ENCODE measurements at places on chromosomes 3 and 15.
A peak's percentile ranks its signal among the peaks of the same experiment; 100 is the strongest.

DNA sequence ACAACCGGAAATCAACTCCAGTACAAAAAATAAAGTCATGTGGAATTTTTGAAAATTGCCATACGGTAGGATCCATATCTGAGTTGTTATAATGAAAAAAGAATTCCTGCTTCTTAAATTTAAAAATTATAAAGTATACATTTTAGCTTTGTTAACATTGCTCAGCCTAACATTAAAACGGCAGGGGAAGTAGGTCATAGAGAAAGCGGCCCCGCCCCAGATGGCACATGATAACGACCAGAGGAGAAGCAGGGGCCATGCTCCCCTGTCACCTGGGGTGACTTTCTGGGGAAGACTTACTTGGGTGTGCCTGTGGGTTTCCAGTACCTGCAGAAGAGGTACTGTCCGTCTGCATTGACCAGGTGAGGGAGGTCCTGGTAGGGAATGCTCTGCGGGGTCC is 921 bp downstream of the MGLL start:
- no peak for DNase-seq

DNA sequence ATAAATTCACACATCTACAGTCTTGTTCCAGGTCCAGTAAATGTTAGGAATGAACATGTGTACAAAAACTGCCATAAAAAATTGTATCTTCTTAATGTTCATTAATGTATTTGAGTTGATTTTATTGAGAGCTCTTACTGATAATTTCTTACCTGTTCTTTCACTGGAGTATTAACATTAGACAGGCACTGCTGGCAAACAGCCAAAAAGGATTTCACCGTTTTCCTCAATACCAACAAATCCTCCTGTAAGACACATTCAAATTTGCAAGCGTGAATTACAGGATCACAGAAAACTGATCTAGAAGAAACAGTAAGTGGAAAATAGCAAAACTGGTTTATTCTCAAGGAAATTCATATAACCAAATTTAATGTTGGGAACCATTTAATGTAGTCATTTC is 127.4 kb downstream of the PCCB start:
- no peak for DNase-seq

- no peak for DNase-seq
Measured at GRCh38 chr15:59170295-59171066, 36.2 kb upstream of the LDHAL6B start.

DNA sequence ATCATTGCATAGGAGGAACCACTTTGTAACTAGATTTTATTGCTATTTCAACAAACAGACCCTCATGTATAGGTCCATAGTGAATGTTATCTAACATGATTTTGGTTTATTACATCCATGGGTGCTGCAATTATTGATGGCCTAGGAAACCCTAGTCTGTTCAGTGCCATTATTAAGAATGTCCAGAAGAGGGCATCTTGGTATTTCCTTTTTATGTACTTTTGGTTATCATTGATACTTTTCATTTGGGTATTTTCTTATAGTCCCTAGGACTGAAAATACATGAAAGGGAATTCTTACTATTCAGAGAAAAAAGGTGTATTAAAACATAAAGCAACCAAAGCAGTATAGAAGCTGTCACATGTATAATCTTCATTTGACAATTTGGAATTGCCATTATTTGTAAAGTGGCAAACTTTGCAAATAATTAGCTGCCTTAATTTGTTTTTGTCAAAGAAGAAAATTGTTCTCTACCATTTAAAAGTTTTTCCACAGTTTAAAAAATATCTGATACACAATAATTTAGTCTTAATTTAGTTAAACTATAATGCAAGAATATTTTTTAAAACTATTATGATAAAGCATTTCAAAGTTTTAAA is 48.7 kb downstream of the CNOT10 start:
- DNase-seq: no peak

- no peak for DNase-seq
Measured at GRCh38 chr3:49759226-49759625, 27.1 kb downstream of the IP6K1 start.

- no peak for DNase-seq
Measured at GRCh38 chr3:189288348-189289235, 116.8 kb downstream of the TPRG1 start.

DNA sequence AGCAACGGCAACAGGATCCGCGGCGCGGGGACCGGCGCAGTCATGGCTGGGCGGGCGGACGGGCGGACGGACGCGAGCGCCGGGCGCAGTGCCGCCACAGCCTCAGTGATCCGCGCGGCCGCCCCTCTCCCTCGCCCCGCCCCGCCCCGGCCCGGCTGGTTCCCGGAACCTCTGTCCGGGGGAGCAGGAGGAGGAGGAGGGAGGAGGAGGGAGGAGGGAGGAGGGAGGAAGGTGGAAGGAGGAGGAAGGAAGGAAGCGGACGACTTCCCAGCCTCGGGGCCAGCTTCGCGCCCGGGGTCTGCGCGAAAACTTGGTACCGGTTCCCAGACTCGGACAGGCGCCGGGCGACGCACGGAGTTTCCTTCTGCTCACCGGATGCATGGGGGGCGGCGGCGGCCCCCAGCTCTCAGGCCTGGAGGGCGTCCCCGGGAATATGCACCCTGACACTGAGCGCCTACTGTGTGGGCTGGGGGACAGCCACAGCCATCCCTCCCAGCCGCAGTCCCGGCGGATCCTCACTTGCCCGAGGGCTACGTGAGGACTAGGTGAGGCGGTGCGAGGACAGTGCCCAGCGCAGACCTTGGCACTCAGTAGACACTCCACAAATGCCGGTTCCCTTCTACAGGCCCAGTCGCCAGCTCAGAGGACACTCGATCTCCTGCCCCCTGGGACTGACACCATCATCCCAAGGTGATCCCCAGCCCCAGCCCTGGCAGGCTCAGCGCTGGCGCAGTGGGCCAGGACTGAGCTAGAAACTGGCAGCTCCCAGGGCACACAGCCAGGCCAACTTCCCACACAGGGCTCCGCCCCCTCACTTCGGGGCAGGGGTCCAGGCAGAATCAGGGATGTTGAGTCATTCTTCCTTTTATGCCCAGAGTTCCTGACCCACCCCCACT is at the start of gene SHISA5:
Gene SHISA5 (minus strand): TSS at position 124 of the 896 bp plus-strand sequence. CDS start 80 bp downstream, at position 44.
- peak; percentile 21 for DNase-seq

- no peak for DNase-seq
Measured at GRCh38 chr15:78739996-78740903, 71.0 kb downstream of the ADAMTS7 start.

DNA sequence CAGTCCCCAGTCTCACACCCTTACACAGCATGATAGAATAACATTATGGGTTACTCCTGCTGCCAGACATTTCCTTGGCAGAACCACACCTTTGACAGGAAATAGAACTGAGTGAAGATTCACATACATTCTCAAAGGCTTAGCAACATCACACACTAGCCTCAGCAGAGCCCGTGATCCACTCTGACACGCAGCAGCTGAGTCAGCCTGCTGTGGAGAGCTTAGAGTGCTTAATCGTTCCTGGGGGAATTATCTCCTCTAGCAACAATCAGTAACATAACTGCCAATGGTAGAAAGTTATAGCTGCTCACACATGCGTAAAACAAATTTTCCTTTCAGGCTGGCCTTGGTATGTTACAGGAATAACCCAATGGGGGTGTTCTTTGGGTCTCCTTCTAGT is 382.1 kb downstream of the GAP43 start:
- DNase-seq: no peak

DNA sequence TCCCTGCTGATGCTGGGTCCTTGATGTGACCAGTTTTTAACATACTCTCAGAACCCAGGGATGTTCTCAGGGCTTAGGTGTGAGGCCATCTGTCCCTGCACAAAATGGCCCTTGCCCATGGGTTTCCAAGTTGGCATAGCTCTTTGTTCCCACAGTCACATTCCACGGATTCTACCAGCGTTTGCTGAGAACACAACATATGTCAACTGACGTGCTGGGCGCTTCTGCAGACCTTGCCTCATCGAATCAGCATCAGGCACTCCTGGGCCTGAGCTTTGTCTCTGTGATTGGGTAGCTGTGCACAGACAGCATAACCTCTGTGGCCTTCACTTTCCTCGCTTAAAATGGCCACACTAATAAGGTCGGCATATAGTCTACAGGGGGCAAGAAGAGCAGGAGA is 69.0 kb downstream of the MGLL start:
- DNase-seq: no peak

Data from stimulated activated CD8-positive, alpha-beta memory T cell treated with anti-CD3 and anti-CD28 coated beads, Interleukin-4, amount 100 ng/mL, for 1 hour (primary cell).